ENCODE measurements at places on chromosomes 2 and 18. TPM values are rescaled to one million over a fixed set of nuclear protein-coding genes. Genes with fewer than 3 reads are reported as not detected.

DNA sequence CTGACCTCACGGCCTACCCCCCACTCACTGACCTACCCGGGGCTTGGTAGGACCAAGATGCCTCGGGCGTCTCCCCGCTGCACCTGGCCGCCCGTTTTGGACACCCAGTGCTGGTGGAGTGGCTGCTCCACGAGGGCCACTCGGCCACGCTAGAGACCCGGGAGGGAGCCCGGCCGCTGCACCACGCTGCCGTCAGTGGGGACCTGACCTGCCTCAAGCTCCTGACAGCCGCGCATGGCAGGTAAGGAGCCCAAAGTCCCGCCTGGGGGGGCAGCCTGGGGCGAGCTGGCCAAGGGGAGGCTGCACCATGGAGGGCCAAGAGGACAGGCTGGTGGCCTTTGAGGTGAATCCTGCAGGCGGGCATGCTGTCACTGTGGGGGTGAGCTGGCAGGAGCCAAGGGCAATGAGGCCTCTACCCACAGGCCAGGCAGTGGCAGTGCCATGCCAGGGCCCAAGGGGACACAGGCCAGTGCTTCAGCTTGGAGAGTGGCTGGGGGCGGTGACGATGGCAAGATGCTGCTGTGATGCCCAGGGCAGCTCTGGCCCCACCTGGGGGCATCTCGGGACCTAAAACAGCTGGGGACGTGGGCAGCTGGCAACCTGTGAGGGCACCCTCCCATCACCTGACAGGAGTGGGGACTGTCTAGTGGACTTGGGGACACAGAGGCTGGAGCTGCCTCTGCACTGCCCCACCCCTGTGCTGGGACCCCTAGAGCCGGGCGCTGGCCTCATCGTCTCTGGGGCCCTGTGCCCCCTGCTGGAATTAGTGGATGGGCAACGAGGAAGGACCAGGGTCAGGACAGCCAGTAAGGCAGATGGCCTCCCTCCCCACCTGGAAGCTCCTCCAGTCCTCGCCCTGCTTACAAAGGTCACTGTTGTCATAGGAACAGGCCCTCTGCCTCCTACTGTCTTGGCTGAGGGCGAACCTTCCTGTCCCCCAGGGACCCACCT is 2.0 kb downstream of the ESPNL start:
- DNase-seq, result no peak

DNA sequence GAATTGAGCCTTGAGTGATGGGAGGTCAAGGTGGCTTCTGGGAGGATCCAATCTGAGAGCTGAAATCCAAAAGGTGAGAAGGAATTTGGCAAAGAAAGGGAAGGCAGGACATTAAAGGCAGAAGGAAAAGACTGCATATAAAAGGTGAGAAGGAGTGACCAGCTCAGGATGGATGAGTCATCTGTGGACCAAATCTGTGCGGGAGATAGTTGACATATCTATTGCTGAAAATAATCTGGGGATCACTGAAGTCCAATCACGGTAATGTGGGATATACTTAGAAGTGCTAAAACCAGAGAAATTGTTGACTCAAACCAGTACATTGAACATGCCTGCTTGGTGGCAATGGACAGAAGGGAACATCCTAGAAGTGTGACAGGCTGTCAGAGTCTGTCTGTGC is 8.0 kb upstream of the PTPN4 start:
- no peak for DNase-seq

DNA sequence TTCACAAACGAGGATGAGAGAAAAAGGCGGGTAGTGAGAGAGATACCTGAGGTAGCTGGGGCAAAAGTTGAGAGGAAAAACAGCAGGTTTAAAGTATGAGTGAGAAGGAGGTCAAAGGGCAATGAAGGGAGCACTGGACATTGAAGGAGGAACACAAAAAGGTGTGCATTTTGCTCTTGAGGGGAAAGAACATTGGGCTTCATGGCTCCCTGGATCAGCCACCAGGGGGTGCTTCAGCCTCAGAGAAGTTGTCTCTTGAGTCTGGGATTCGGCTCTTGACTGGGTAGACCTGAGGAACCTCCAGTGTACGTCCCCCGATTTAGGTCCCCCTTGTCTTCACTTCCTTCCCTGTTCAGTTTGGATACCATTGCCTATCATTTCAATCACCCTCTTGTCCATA is 128.5 kb downstream of the RAPGEF4 start:
- DNase-seq, result peak; percentile 44

- peak; percentile 9 for DNase-seq
Observed at GRCh38 chr18:49723648-49724180, 89.6 kb downstream of the ACAA2 start.

- DNase-seq, result no peak
Observed at GRCh38 chr2:191222507-191222906, 22.7 kb upstream of the MYO1B start.

DNA sequence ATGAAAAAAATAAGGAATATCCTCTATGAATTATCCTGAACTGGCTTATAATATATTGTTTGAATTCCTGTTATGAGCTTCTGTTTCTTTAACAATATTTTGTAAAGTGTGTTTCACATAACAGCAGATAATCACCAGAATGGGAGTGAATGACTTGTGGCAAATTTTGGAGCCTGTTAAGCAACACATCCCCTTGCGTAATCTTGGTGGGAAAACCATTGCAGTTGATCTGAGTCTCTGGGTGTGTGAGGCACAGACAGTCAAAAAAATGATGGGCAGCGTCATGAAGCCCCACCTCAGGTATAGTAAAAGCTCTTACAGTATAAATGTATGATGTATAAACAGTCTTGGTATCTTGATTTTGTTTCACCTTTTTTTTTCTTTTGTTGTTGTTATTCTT is 5.9 kb downstream of the GEN1 start:
- DNase-seq, result no peak

- no peak for DNase-seq
Observed at GRCh38 chr2:145399131-145399530, 879.2 kb upstream of the ZEB2 start.

The ANKRD30B gene
- total RNA-seq, result not detected

The RUFY4 gene
- not detected for total RNA-seq

The NGEF gene
- total RNA-seq, result 1.4 TPM
